ENCODE measurements at places on chromosomes 16 and 17. TPM values are rescaled to one million over a fixed set of nuclear protein-coding genes. Genes with fewer than 3 reads are reported as not detected.

PEX12 gene
- 11.4 TPM for polyA plus RNA-seq

SLFN12 gene
- polyA plus RNA-seq, result 15.7 TPM

CCL3 gene
- 2.9 TPM for polyA plus RNA-seq

KRT27 gene
- not detected for polyA plus RNA-seq

PIP4K2B gene
- 80.9 TPM for polyA plus RNA-seq

TLCD2 gene
- polyA plus RNA-seq, result 6.5 TPM

NGFR gene
- 4.1 TPM for polyA plus RNA-seq

PRSS8 gene
- 52.9 TPM for polyA plus RNA-seq

CDK3 gene
- 26.6 TPM for polyA plus RNA-seq

DBNDD1 gene
- polyA plus RNA-seq, result 13.0 TPM

PITPNM3 gene
- 10.2 TPM for polyA plus RNA-seq

- DNase-seq, result no peak
These were observed 670.1 kb upstream of the C16orf82 start for GRCh38 chr16:26396511-26397235.

GRCh38 chr17:37131669-37132611, 183.2 kb downstream of the AATF start:
- DNase-seq, result no peak

- DNase-seq, result no peak
These were observed 5.0 kb upstream of the KRT19 start for GRCh38 chr17:41532947-41533570.

- no peak for DNase-seq
These were observed 833.4 kb upstream of the GOT2 start for GRCh38 chr16:59567496-59567895.

DNA sequence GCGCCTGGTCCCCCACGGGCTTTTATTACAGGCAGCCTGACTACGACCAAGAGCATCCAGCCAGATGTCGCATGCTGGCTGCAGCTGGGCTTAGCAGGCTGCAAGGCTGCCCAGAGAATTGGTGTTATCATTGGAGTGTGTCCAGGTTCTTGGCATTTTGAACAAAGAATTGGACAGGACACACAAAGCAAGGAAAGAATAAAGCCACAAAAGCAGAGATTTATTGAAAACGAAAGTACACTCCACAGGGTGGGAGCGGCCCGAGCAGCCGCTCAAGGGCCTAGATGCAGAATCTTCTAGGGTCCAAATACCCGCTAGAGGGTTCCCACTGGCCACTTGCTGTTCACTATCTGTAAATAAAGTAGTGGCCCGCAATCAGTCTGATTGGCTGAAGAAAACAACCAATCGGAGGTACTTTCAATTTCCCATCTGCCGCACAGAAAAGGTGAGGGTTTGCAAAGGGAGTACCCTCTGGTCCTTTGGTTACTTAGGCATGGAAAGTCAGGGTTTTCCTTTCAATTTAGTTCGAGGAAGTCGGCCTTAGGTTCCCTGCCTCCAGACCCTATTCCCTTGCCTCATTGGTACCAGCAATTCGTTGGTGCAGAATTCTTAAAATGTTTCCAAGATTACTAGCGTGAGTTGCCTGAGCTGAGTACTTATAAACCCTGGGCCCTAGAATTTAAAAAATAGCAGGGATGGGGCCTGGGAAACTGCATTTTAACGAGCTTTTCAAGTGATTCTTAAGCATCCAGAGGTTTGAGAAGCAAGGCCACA, 38.5 kb upstream of the CNEP1R1 start:
- DNase-seq, result no peak

- no peak for DNase-seq
These were observed 1.6 kb upstream of the DUSP14 start for GRCh38 chr17:37488009-37488604.

- no peak for DNase-seq
These were observed 129.4 kb downstream of the TANC2 start for GRCh38 chr17:63095459-63095858.

DNA sequence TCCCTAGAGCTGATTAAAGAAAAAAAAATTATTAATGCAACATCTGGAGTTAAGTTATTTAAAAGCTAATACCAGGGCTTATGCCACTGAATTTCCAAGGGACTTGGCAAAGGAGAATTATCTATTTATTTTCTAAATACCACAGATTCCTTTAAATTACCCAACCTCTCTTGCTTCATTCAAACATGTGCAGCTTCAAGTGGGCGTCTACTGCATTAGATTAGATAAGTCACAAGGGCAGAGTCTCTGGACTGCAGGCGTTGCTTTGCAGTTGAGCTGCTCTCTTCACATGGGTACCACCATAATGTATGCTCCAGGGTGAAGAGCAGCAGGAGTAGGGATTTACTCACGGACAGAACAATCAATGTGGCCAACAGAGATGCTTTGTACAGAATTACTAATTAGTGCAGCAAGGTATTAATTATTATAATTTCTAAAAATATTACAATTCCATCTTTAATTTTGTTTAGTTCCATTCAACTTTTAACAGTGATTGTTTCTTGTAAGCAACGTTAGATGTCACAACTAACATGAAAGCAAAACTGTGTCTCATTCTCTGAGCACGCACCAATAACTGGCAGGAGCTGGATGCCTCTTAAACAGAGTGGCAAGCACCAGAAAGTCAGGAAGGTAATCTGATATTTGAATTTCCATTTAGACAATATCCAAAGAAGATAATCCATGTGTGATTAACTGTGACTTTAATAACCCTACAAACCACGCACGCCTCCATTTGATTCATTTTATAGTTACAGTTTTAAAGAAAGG, 214.2 kb downstream of the STX8 start:
- DNase-seq, result no peak

- DNase-seq, result no peak
These were observed 57.5 kb downstream of the GPR139 start for GRCh38 chr16:20016234-20016633.

- DNase-seq, result no peak
These were observed 19.4 kb downstream of the IFT140 start for GRCh38 chr16:1592446-1592845.

- DNase-seq, result no peak
These were observed 8.0 kb downstream of the SPATA32 start for GRCh38 chr17:45253879-45254278.

- no peak for DNase-seq
These were observed 22.3 kb downstream of the PGS1 start for GRCh38 chr17:78400581-78401240.

- peak; percentile 14 for DNase-seq
These were observed 889 bp downstream of the MBTD1 start for GRCh38 chr17:51258756-51259563.

GRCh38 chr16:159136-159849, 6.5 kb upstream of the HBM start:
- no peak for DNase-seq

GRCh38 chr17:82400206-82400605, 17.9 kb upstream of the HEXD start:
- no peak for DNase-seq

DNA sequence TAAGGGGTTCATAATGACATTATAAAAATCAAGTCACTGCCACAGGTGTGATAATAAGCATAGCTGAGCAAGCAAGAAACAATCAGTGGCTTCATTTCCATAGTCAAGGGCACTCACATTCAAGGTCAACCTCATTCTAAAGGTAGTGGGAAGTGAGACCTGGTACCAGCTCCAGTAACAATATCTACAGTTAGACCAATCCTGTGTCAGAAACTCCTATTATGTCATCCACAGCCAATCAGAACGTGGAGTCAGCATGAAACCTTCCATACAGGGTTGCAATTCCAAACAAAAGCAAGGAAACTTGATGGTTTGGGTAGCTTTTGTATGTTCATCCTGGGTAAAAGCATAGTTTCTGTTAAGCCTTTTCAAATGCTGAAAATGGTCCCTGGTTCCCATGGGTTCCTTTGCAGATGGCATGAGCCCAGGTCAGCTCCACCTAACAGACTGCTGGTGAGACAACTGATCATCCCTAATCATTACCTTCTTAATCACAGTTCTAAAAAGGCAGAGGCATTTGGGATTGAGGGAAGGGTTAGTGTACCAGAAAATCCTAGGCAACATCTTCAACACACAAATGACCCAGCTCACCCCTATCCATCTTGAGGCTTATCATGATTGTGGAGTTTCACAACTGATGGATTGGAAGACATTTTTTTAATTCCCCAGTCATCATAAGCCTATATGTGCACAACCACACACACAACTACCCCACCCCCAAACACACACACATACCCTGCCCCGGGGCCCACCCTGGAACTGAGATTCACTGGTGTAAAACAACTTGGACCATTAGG, 30.4 kb downstream of the TEX2 start:
- DNase-seq, result no peak

GRCh38 chr17:82802075-82802780, 37.6 kb downstream of the ZNF750 start:
- DNase-seq, result no peak

DNA sequence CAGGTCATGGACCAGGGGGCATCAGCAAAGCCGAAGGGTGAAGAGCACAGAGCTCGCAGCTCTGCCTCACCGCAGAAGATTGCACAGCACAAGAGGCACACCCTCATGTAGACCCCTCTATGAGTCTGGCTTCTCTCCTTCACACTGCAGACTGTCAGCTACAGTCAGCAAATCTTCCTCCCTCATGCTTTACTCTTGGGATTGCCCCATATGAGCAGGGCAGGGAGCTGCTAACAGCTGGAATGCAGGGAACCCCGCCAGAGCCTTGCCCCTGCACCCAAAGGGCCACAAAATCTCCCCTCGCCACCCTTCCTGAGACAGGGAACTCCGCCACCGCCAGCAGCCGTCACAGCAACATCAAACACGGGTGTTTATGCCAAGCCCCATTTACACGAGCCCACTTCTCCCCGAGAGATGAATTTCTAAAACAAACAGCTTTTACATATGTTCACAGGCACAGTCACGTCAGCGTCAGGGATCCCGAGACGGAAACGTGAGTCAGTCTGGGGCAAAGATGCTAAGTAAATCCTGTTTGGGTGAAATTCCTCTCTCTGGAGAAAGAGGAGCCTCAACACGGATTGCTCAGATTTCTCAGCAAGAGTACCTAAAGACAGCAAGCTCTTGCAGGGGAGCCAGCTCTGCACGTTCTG, 121.9 kb downstream of the CDYL2 start:
- DNase-seq, result no peak

GRCh38 chr16:12480286-12480685, 323.4 kb downstream of the CPPED1 start:
- no peak for DNase-seq

- no peak for DNase-seq
These were observed 52.6 kb downstream of the BCAS3 start for GRCh38 chr17:60730273-60730672.

DNA sequence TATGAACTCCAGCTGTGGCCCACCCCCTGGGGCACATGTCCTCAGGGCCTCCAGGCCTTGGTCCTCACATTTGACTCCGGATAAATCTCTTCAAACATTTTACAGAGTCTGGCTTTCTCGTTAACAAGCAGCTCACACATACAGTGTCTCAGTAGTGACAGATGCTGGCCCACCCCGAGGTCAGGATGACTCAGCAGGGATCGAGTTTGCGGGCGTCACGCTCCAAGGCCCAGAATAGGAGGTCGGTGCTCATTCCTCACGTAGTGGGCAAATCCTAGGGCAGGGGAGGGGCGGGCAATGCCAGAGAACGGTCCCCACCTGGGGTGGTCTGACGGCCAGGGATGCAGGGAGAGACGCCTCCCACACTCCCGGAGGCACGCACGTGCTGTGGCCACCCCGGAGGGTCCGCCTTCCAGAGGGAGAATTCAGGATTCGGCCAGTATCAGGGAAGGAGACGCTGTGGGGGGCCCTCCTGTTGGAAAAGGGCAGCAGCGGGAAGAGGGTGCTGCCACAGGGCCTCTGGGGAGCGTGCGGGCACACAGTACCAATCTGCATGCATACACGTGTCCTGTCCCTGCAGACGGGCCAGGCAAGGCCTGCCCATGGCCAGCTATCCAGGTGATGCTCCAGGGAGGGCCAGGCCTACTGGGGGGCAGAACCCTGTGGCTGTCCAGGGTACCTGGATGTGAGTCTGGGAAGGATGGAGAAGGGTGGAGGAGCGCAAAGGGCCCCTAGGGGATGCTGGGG, 8.6 kb downstream of the SLC7A5 start:
- no peak for DNase-seq

- DNase-seq, result no peak
These were observed 760 bp downstream of the SLFN12L start for GRCh38 chr17:35536664-35537171.

DNA sequence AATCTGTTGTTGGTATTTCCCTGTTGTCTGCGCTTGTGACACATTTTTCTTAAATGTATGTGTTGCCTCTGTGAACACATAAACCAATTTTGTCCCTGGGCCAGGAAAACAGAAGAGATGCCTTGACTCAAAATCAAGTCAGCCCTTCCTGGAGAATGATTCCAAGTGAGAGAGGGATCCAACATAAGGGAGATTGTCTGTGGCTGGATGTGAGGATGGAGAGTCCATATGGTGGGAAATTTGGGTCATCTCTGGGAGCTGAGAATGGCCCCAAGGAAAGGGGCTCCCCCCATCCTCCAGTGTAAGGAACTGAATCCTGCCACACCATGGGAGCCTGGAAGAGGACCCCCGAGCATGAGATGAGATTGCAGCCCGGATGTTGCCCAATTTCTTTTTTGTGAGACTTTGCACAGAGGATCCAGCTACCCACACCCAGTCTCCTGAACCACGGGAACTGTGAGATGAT, 13.5 kb downstream of the CRYM start:
- DNase-seq, result no peak

DNA sequence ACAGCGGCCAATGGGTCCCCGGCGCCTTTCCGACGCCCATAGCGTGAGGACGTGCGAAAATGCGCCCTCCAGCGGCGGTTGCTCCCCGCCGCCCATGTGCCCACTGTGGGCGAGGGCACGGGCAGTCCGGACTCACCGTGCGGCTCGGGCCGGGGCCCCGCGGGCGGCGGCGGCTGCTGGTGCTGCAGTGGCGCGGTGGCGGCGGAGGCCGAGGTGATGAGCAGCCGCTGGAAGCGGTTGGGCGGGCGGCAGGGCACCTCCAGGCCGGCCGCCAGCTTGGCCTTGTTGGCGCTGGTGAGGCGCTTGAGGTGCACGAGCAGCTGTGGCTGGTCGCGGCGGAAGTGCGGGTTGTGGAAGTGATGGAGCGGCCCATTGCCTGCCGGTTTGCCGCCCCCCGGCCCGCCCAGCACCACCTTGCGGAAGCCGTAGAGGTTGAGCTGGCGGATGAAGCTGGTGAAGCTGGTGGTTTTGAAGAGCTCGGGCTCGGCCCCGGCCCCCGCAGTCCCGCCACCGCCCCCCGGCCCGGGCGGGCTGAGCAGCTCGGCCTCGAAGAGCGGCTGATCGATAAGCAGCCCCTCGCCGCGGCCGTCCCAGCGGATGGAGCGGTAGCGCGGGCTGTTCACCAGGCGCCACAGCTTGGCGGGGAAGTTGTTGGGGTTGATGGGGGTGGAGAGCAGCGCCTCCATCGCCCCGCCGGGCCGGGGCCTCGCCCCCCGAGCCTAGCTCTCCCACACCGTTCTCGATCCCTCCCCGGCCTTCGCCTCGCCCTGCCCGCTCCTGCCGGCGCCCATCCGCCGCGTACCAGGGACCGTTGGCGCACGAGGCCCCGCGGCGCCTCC, at the start of gene HSF5:
Gene HSF5 (minus strand): TSS at position 820 of the 839 bp plus-strand sequence. CDS start 134 bp downstream, at position 686.
- peak; percentile 16 for DNase-seq

- no peak for DNase-seq
These were observed 4.8 kb downstream of the KRT23 start for GRCh38 chr17:40932608-40933007.

- DNase-seq, result no peak
These were observed 17.3 kb upstream of the SNN start for GRCh38 chr16:11650641-11651591.

- no peak for DNase-seq
These were observed 7.6 kb downstream of the PDE6G start for GRCh38 chr17:81648707-81649085.
